ENCODE measurements at places on chromosomes 13 and 19.

DNA sequence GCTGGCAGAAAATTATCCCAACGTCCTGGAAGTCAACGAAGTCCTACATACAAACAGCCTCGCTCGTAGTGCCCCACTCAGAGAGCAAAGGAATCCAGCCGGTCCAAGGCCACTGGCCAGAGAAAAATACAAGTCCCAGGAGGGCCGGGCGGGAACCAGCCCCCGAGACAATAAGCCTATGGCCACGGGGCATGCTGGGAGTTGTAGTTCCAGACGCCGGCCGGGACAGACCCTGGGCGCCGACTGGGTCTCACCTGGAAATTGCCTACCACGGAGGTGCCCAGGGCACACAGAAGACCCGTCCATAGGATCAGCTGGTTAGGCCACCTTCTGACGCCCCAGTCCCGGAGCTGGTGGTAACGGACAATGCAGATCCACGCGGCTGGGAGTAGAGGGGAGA is 5.4 kb downstream of the TMEM150B start:
- DNase-seq, result no peak

DNA sequence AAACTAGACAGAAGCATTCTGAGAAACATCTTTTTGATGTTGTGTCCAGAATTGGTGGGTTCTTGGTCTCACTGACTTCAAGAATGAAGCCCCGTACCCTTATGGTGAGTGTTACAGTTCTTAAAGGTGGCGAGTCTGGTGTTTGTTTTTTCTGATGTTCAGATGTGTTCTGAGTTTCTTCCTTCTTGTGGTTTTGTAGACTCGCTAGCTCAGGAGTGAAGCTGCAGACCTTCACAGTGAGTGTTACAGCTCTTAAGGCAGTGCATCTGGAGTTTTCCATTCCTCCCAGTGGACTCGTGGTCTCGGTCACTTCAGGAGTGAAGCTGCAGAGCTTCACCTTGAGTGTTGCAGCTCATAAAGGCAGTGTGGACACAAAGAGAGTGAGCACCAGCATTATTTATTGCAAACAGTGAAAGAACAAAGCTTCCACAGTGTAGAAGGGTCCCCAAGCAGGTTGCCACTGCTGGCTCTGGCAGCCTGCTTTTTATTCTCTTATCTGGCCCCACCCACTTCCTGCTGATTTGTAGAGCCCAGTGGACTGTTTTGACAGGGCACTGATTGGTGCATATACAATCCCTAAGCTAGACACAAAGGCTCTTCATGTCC is 1820.8 kb downstream of the UQCRFS1 start:
- no peak for DNase-seq

DNA sequence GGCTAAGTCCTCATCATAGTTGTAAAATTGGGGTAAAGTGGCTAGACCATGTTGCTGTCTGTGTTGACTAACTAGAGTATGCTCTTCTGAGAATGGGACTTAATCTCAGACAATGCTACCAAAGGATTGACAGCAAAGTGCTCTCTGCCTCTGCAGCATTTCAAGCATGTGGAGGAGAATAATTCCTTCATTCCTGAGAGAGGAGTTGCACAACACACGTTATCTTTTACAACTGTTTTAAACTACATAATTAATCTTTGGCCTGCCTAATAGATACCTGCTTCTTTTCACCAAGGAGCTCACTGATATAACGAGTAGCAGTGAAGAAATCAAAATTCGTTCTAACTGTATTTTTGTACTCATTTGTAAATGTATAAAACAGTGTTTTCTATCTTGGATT is 2172.2 kb downstream of the PCDH9 start:
- no peak for DNase-seq

- DNase-seq, result no peak
Measured at GRCh38 chr13:44848920-44849676, 140.2 kb downstream of the NUFIP1 start.

- DNase-seq, result peak; percentile 26
Measured at GRCh38 chr19:5690955-5691821, 1.1 kb downstream of the RPL36 start.

GRCh38 chr19:3483226-3483628 is at the start of gene SMIM44:
SMIM44 (minus strand) TSS chr19:3483441; CDS start chr19:3483403, 38 bp downstream.
- DNase-seq, result no peak

DNA sequence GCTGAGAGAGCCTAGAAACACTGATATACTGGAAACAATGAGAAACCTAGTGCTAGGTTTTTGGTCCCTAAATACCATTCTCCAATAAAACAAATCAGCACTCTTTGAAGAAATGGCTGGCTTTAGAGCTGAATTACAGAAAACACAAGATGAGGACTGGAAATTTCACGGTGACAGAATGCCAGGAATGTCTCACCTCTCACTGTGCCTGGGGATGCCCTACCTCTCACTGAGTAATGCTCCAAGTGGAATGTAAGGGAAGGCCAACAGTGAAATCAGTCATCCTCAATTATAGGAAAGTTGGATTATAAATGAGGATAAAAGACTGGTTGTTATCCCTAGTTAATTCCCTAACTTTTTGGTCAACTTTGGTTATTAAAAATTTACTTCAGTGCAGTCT is 259.0 kb downstream of the NALCN start:
- DNase-seq, result no peak

DNA sequence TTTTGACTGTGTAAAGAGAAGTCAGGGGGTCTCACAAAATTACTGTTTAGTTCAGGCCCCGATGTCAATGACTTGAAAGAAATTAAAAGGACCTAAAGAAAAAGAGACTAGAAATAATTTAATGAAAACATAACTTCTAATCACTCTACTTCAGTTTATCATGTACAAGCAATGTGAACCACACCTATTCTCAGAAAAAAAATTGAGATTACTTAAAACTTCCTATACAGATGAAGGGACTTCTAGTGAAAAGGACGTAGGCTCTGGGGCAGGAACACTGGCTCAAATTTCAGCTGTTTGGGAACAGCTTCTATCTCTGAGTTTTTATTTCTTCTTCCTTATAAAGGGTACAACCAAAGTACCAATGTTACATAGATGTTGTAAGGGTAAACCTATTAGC is 38.0 kb downstream of the TPT1 start:
- DNase-seq, result no peak

DNA sequence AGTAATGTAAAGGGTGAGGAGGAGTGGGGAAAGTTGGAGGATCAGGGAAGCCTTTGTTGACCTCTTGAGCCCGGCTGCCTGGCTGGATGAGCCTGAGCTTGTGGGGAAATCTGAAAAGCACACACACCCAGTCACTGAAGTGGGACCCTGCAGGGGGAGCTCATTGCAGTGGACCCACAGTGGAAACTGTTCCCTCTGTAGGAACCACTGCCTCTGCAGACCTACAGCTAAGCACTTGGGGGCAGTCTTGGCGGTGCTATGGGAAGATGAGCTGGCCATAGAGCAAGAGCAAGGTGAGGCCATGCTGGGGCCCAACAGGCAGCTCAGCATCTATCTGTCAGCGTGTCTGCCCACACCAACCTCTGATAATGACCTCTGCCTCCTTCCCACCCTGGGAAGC is 294.8 kb downstream of the TSHZ3 start:
- no peak for DNase-seq
